ENCODE measurements at places on chromosomes 1 and 21. TPM values are rescaled to one million over a fixed set of nuclear protein-coding genes. Genes with fewer than 3 reads are reported as not detected.
A peak's percentile ranks its signal among the peaks of the same experiment; 100 is the strongest.

DNA sequence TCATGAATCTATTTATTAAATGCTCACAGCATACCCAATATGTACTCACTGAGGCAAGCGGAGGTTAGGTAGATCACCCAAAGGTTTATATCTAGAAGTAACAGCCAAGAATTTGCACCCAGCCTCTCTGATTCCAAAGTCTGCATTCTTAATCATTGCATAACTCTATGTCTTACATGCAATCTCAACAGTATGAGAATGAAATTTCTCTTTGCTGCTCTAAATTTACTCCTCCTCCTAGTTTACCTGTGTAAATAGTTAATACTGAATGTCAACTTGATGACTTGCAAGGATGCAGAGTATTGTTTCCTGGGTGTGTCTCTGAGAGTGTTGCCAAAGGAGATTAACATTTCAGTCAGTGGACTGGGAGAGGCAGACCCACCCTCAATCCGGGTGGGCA is 840.6 kb downstream of the BRINP3 start:
- H3K27me3 ChIP-seq = no peaks in the 10 kb centered on the region
- no peaks in the 10 kb centered on the region for H3K36me3 ChIP-seq
- H3K27ac ChIP-seq = no peak overlapping the region
- no peak for DNase-seq

DNA sequence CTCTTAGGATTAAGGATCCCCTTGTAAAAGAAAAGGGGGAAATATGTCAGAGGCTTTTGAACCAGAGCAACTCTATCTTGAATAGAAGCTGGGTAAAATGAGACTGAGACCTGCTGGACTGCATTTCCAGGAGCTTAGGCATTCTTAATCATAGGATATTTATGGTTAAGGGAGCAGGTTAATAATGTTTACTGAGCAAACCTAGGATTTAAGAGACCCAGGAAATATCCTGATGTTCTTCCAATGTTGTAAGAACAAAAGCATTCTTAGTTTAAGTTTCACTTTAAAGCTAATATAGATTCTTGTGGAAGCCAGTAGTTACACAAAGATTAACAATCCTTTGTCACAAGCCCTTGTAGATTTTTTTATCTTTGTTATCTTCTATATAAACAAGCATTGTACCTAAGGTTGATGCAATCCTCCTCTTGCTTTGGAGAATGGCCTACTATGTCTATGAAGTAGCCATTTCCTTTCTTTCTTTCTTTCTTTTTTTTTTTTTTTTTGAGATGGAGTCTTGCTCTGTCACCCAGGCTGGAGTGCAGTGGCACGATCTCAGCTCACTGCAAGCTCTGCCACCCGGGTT is 570.2 kb upstream of the BEND5 start:
- no peak overlapping the region for H3K27ac ChIP-seq
- H3K27me3 ChIP-seq = no peaks in the 10 kb centered on the region
- H3K4me3 ChIP-seq = no peak overlapping the region
- DNase-seq = no peak
- H3K36me3 ChIP-seq = no peaks in the 10 kb centered on the region

DNA sequence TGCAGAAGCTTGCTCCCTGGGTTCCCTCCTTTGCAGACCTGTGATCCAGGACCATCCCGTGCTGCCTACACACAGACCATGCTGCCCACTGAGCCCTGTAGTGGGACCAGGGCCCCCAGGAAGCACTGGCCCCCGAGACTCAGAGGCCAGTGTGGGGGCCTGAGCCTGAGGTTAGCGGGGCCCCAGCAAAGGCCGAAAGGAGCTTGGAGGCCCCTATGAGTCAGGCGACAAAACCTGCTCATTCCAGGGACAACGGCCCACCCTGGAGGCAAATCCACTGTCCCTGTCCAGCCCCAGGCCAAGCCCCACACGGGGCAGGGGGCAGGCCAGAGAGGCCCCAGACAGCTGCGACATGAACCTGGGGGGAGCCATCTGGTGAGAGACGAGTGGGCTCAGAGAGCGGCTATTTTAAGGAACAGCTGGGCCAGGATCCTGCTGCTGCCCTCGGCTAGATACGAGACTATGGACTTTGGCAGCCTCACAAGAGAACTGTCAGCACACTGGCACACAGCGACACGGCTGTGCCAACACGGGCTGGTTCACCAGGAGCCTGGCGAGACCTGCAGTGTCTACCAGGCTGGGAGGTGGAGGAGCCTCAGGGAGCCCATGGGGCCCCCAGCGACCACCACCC is 74.7 kb downstream of the ARHGEF16 start:
- peak; percentile 52 for DNase-seq
- H3K27me3 ChIP-seq = no peaks in the 10 kb centered on the region
- peaks cover 56% of the 10 kb centered on the region for H3K4me1 ChIP-seq
- H3K36me3 ChIP-seq = peaks cover 3% of the 10 kb centered on the region
- H3K27ac ChIP-seq = peak overlapping the region; percentile 87

- peaks cover 11% of the 10 kb centered on the region for H3K4me1 ChIP-seq
- H3K27ac ChIP-seq = no peak overlapping the region
- DNase-seq = no peak
- H3K27me3 ChIP-seq = no peaks in the 10 kb centered on the region
- no peak overlapping the region for H3K4me3 ChIP-seq
Measured at GRCh38 chr1:56472860-56473259, 106.5 kb downstream of the PLPP3 start.

The CADM3 gene
- 7.2 TPM for total RNA-seq
